Esophagus mucosa (tissue), 1 donor: ENCODE measurements at places on chromosomes 12 and 14.

- no peak for ATAC-seq
Observed at GRCh38 chr12:22230280-22230794, 104.2 kb downstream of the ST8SIA1 start.

GRCh38 chr12:52175371-52176350 is 16.2 kb downstream of the KRT80 start:
- peak; percentile 77 for ATAC-seq

GRCh38 chr14:92657457-92658142 is 90.8 kb downstream of the LGMN start:
- ATAC-seq, result no peak

DNA sequence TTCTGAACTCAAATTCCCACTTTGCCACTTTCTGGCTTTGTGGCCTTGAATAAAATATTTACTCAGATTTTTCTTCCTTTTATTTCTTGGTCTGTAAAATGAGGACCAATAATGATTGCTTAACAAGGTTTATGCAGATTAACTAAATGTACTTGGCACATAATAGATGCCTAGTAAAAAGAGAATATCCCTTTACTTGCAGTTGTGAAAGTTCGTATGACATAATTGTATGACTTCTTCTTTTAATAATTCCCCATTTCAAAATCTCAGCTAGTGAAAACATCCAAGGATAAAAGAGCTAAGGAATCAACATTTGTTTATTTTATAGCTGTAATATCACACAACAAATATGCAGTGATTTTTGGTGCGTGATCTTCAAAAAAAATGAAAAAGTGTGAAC is 215.6 kb upstream of the ATP2B1 start:
- no peak for ATAC-seq

- no peak for ATAC-seq
Observed at GRCh38 chr12:123263196-123263817, 8.3 kb downstream of the CDK2AP1 start.

DNA sequence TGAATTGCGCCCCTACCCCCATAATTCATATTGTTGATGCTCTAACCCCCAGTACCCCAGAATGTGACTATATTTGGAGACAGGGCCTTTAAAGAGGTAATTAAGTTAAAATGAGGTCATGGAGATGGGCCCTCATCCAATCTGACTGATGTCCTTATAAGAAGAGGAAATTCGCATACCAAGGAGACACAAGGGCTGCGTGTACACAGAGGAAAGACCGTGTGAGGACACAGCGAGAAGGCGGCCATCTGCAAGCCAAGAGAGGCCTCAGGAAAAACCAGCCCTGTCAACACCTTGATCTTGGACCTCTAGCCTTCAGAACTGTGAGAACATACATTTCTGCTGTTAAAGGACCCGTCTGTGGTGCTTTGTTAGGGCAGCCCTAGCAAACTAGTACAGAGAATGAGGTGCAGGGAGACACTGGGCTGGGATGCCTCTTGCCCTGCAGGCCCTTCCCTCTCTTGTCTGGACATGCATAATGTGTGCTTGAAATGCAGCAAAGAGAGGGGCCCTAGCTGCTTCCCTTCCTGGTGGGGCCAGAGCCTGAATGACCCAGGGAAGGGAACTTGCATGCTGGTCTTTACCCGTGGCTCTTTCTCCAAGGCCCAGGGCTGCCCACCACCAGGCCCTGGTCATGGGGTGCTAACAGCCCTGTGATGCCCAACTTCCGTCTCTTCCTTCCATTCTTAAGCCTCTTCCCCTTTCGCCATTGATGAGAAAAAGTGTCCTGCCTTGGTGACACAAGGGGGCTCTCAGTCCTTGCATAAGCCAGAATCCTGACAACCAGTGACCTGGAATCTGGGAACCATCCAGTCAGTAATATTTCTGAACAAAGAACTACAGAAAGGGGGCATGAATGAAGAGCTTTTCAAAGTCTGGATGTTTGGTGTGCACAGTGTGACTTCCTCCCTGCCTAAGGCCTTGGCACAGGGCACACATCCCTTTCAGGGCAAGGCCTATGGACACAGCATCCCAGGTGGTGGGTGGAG is 50.0 kb upstream of the GPATCH2L start:
- no peak for ATAC-seq

DNA sequence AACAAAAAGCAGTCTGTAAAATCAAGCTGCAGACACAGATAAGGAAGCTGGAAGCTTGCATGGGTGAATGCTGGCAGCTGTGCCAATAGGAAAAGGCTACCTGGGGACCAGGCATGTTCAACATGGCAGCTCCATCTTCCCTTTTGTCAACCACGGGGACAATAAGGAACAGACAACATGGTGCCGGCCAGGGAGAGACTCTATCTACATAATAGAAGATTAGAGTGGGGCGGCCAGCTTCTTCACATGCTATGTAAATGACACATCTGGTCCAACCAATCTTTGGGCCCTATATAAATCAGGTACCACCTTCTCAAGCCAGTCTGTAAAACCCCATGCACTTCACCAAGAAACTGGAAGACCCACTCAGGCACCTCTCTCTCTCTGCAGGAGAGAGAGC is 157.6 kb downstream of the SUDS3 start:
- no peak for ATAC-seq

DNA sequence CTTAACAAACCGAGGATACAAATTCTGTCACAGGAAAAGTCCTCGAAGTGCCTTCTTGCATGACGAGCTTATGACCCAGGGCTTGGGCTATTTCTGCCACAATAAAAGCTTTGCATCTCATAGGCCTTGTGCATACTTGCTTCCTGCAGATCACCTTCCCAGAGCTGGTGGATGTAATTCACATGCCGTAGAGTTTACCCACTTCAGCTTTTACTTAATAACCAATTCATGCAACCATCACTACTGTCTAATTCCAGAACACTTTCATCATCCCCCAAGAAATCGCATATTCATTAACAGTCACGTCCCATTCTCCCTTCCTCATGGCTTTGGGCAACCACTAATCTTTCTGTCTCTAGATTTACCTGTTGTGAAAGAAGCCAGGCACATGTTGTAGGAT is 9.0 kb upstream of the BDKRB1 start:
- no peak for ATAC-seq

GRCh38 chr14:40273417-40273816 is 841.2 kb upstream of the FBXO33 start:
- no peak for ATAC-seq

DNA sequence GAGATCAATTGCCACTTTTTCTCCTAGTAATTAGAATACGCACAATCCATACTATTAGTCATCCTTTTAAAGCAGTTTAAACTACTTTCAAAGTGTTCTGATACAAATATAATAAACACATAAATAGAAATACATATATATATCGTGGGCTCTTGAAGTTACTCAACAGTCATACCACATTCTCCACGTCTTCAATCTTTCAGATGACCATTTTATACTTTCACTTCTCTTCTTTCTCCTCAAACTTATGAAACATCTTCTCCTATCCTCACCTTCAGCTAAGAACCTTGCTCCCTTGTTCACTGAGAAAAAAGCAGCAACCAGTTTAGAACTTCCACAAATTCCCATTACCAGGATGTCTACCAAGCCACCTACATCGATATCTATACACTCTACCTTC is 19.2 kb downstream of the CEP290 start:
- no peak for ATAC-seq

GRCh38 chr12:65106948-65107347 is 14.2 kb downstream of the WIF1 start:
- ATAC-seq, result no peak

DNA sequence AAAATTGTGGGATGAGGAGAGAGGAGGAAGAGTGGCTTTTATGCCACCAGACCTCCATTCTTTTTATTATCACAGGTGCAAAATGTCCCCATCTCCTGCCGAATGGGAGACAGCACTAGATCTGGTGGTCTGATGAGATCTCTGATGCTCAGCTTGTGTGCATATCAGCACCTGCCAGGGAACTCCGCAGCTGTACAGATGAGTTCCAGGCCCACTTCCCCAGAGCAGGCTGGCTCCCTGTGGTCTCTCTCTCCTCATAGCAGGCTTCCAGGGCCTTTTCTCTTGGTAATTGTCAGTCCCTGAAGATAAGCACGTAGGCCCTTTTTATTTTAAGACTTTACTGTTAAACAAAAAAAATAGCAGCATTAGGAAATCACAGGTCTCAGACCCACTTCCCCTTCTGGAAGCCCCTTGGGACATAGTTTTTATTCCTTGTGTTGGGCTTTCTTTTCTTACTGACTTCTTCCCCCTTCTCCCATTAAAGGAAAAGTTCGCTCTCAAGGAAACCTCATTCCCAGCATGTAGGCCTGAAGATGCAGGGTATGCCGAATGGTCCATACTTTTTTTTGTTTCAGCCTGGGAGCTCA is 4.5 kb upstream of the TBC1D30 start:
- no peak for ATAC-seq

DNA sequence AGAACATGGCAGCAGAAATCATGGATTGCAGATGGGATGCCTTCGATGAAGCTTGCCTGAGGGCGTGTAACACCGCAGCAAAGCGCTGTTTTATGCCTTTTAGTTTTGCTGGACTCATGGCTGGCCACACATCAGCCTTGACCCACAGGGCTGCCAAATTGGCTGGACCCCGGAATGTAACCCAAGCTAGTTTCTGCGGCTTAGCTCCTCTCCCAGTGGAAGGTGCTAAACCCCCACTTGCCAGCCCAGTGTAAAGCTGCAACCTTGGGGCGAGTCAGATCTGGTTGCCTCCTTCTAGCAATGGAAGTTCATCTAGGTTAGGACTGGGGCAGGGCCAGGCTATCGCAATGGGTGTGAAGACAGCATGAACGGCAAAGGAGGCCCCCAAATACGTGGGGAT is 38.3 kb downstream of the MEG3 start:
- no peak for ATAC-seq

GRCh38 chr14:71521238-71522135 is 410.7 kb upstream of the RGS6 start:
- no peak for ATAC-seq

DNA sequence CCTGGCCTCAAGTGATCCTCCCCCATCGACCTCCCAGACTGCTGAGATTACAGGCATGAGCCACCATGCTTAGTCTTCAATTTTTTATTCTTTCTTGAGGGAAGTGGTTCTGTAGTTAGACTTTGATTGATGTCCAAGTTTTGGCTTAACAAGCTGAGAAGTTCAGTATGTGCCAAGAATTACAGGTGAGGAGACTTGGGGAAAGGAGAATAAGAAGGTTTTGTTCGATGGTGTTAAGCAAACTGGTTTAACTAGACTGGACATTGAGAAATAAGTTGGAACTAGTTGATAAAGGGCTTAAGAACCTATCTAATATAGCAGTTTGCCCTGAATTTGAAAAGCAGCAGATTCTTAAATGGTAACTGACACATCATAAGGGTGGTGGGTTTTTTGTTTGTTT is 32.6 kb upstream of the PLEKHD1 start:
- peak; percentile 29 for ATAC-seq

DNA sequence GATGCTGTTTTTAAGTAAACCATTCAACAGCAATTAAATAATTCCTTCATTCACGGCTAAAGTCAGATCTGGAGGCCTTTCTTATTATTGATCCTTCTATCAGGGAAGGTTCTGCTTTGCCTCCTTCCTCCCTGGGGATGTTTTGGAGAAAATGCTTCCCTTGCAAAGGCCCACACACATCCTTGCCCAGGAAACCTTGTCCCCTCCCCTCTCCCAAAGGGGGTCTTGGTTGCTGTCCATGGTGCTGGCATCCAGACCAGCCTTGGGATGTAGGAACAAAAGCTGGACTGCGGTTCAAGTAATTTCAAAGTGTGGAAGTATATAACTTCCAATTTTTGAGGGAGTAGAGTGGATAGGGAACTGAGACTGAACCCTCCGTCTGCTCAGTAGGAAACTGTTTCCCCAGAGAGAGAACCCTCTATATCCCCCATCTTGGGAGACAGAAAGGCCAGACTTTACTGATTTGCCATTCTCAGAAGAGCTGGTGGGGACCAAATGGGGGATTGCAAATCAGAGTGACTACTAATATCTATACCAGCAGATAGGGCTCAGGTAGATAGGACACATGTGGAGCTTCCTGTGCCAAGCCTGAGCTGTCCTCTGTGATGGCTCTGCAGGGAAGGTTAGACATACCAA is 5.6 kb downstream of the MARCHF9 start:
- ATAC-seq, result no peak

DNA sequence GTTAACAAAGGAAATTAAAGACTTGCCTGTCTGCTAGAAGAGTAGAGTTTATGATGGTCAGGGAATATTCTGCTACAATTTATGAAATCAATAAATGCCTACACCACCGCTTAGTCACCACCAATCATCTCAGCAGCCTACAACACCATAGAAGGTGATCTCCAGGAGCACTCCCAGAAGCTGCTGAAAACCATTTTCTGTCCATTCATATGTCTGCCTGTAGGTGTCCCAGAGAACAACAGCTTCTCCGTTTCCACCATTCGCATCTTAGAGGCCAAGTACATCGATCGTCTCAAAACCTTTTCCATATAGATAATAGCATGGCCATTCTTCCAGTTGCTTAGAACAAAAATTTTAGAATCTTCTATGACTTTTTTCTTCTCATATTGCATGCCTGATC is 303.4 kb downstream of the KCNC2 start:
- ATAC-seq, result no peak

DNA sequence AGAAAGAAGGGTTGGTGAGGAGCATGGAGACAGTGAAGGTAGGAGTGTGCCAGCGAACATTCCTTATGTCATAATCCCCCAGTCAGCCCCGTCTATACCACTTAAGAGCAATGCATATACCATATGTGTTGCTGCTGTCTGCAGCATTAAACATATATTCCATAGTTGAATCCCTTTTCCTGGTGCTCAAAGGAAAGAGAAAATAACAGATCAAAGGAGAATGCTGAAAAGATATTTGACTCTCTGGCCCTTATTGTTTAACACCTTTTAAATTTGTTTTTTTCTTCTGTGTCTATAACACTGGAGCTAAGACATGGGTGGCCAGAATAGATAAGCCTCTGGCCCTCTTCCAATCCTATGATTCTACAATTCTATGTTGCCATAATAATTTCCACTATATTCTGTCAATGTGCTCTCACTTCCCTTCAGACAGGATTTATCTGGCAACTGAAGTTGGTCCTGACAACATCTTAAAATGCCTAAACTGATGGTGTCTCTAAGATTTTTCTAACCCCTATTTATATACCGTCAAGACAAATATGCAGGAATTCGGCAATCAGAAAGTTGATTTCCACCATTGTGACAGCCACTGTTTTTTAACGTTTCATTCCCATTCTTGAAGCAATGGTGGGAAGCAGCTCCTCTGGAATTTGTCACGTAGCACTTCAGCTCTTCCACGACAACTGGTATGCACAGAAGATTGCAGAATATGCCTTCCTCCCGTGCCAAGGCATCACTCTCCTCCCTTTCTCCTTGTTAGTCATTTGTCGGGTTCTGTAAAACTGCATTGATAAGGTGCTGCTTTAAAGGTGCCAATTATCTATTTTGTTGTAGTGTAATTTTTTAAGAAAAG is 204.7 kb downstream of the BCAT1 start:
- ATAC-seq, result no peak

- ATAC-seq, result no peak
Observed at GRCh38 chr14:96735526-96735925, 61.7 kb upstream of the VRK1 start.

- no peak for ATAC-seq
Observed at GRCh38 chr12:11638315-11638916, 11.1 kb upstream of the ETV6 start.

- no peak for ATAC-seq
Observed at GRCh38 chr12:77070800-77071449, 5.6 kb upstream of the E2F7 start.

- ATAC-seq, result no peak
Observed at GRCh38 chr12:84995641-84996040, 40.4 kb downstream of the TSPAN19 start.
